ENCODE measurements at places on chromosomes 2 and 18.

- DNase-seq, result no peak
Observed at GRCh38 chr2:30275256-30275655, 43.9 kb downstream of the LBH start.

DNA sequence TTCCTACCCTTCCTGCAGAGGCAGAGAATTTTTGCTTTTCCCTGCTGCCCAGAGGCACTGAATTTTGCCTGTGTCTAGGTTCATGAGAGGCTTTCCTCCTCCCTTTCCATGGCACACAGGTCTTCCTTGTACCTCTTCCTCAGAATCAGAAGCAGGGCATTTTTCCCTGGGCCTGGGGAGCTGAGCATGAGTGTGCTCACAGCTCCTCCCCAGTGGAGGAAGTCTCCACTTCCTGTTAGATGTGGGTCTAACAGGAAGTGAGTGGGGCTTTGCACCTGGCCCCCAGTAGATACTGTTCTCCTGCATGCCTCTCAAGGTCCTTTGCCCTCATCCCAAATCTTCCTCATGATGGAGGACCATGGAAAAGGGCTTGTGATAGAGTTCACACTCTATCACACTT lies 297.2 kb upstream of the FIGN start:
- no peak for DNase-seq

DNA sequence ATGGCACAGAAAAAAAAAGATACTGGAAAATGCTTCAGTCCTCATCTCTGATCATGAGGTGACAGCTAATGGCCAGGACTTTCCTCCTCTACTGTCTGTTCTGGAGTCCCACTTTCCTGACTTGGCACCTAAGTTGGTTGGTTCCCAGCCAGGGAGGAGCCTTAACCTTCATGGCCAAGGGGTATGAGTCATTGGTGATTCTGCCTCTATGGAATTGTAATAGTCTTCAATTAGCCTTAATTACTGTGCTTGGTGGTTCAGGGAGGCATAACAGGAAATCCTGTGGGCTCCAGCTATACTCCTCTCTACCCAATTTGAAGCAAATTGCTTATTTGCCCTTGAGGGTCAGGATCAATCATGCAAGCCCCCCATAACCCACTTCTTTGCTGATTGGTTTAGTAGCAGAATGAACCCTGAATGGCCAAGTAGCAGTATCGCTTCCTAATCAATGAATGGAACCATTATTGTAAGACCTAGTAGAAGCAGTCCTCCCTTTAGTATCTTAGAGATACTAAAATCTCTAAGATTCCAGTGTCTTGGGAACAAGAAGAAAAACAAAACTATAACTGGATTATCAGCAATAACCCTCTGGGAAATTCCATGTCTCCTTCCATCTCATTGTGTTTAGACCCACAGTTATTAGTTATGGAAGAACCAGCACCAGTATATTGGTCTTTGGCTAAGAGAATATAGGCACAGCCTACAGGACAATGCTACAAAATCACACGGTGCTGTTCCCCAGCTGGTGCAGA lies 109.0 kb downstream of the COL6A3 start:
- DNase-seq, result no peak

GRCh38 chr2:70087702-70088597 lies 673 bp downstream of the PCBP1 start:
- peak; percentile 63 for DNase-seq

DNA sequence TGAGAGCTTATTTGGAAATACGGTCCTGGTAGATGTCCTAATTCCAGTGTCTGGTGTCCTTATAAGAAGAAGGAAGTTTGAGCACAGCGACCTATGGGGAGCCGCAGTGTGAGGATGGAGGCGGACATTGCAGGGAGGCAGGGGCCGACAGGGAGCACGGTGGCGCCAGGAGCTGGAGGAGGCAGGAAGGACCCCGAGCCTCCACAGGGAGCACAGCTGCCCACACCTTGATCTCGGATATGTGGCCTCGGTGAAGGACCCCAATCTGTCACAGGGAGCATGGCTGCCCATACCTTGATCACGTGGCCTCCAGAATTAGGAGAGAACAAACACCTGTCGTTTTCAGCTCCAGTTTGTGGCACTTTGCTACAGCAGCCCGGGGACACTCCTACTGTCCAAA lies 461.6 kb upstream of the SALL3 start:
- DNase-seq, result no peak

DNA sequence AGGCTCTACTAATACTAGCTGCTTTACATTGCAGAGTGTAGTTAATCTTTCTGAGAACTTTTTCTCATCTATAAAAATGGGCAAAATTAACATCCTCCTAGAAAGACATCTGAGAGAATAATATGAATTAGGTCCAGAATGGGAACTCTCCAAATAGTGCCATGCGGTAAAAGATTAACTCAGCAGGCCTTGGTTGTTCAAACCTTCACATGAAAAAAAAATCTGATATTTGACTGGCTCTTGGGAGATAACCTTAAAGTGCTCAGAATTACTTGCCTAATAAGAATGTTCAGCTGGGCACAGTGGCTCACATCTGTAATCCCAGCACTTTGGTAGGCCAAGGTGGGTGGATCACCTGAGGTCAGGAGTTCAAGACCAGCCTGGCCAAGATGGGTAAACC lies 5.5 kb upstream of the CXXC1 start:
- no peak for DNase-seq

DNA sequence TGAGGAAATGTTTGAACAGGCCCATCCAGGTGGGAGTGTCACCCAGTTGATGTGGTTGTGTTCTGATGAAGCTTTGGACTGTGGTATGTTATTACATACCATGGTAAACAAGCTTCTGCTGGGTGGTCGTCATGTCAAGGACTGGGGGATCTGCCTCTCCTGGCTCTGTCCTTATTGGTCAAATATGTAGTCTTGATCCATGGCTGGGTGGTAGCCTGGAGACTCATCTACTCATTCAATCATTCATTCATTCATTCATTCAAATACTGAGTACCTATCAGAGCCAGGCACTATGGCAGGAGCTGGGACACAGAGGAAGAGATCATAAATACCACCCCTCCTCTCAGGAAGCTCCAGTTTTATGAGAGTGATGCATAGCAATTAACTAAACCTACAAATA lies 60.8 kb downstream of the TACR1 start:
- no peak for DNase-seq

GRCh38 chr18:23838233-23838632 lies 149.0 kb downstream of the LAMA3 start:
- no peak for DNase-seq

DNA sequence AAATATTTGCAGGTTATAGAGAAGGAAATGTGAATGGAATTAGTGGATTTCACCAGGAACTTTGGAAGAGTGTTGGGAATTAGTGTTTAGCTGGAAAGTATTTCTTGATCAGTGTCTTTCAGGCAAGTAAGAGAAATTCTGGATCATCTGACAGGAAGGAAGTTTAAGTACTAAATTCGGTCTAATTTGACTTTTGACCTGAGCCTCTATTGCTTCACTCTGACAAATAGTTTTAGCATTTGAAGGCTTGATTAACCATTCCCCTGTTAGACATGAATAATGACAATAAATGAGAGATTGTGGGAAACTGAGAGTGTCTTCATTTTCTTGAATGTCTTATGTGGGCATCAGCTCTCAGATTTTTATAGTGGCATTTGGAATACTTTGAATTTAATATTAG lies 16.0 kb downstream of the CCNT2 start:
- no peak for DNase-seq

- no peak for DNase-seq
Observed at GRCh38 chr2:240459401-240460252, 24.2 kb downstream of the GPC1 start.

- DNase-seq, result no peak
Observed at GRCh38 chr2:455913-456312, 168.0 kb upstream of the ALKAL2 start.

GRCh38 chr2:127649684-127650040 lies 3.7 kb downstream of the GPR17 start:
- DNase-seq, result peak; percentile 85

- DNase-seq, result peak; percentile 65
Observed at GRCh38 chr2:224957540-224958461, 84.5 kb downstream of the DOCK10 start.

GRCh38 chr18:75504469-75504868 lies 77.0 kb upstream of the SMIM21 start:
- no peak for DNase-seq

- DNase-seq, result no peak
Observed at GRCh38 chr2:17191223-17191622, 327.0 kb downstream of the RAD51AP2 start.

GRCh38 chr2:211867845-211868451 lies 670.7 kb downstream of the ERBB4 start:
- peak; percentile 5 for DNase-seq

DNA sequence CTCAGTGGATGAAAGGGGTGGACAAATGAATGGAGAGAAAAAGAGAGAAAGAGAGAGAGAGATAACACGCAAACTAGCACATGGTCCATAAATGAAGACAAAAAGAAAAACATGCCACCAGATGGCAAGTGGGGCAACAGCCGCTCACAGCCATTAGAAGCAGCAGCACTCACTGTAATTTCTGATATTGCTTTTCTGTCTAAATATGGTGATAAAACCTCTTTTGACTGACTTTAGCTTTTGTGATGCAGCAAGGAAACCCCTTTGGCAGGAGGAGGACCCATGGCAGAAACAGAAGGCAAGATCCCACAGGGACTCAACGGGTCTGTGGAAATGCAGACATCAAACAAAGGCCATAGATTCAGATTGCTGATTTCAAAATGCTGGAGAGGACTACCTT lies 88.0 kb upstream of the CDH20 start:
- DNase-seq, result no peak

- no peak for DNase-seq
Observed at GRCh38 chr2:227132986-227133385, 31.0 kb downstream of the COL4A4 start.

DNA sequence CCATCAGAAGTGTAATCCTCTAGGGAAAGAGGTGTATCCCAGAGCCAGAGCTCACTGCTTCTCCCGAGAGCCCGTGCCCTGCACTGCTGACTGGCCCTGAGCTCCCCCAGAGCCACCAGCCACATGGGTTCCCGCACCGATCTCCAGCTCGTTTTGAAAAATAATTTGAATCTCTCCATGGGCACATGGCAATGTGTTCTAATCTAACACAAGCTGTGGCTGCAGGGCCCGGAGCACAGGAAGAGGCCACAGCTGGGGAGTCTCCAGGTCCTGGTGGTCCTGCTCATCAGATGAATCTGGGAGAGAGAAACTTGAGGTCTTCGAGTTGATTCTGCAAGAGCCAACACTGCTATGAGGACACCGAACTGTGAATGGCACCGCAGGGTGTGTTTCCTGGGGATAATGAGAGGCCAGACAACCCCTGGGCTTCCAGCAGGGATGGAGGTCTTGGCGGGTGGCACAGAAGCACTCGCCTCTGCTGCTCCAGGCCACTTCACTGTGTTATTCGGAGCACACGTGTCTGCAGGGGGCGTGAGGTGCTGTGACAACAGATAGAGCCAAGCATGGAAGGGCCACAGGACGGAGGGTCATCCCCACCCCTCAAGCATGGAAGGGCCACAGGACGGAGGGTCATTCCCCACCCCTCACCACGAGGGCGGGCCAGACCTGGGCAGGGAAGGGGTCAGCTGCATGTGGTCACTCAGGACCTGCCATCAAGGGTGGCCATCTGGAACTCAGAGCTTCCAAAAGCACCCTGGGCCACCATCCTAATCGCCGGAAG lies 196.8 kb downstream of the NDUFA10 start:
- DNase-seq, result no peak

DNA sequence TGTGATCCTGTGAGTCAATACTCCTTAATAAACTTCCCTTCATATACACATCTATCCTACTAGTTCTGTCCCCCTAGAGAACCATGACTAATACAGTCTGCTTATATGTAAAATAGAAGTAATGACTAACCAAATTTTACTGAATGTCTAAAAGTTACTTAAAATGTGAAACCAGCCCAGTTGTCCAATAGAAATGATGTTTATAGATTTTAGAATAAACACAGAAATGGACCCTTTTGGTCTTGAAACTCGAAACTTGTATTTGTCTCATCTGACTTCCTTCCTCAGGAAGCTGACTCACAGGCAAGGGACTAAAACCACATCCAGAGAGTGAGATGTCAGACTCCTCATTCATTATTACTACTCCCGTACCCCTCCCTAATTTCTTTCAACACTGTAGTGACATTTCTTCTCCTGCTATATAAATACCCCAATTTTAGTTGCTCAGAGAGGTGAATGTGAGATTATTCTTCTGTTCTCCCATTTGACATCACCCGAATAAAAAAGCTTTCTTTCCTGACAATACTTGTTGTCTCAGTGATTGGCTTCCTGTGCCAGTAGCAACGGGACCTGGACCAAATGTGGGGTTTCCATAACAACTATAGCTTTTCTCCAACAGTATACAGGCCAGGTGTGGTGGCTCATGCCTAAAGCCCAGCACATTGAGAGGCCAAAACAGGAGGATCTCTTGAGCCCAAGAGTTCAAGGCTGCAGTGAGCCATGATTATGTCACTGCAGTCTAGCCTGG lies 486.0 kb downstream of the ERBB4 start:
- peak; percentile 48 for DNase-seq

GRCh38 chr18:70373042-70373519 lies 84.2 kb downstream of the SOCS6 start:
- DNase-seq, result no peak

DNA sequence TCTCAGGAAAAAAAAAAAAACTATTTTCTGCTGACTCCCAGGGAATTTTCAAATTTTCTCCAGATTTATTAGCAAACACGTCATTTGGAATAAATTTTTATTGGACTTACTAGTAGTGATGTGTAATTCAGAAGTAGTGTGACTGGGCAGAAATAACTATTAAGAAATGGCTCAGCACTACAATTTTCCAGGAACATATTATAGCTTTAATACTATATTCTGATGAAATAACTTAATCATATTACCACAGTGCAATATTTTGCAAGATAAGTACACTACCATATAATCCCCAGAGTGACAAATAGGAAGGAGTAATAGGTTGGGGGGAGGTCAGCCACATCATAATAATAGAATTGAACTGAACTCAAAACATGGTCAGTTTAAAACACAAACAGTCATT lies 19.7 kb upstream of the TNFAIP6 start:
- DNase-seq, result no peak

DNA sequence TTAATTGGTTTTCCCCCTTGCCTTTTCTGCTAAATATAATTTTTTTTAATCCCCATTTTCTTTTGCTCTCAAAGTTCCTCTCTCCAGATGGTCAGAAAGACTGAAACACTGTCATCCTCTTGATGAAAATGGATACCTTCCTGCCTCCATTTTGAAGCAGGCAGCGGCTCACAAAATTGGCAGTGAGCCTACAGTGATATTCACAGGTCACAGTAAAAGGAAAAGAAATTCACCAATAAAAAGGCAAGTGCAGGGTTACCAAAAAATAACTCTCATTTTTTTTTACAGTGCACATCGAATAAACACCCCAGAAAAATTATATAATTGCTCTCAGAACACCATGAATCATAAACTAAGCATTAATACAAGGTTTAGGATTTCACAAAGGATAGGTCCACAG lies 307.5 kb downstream of the TCF4 start:
- no peak for DNase-seq

DNA sequence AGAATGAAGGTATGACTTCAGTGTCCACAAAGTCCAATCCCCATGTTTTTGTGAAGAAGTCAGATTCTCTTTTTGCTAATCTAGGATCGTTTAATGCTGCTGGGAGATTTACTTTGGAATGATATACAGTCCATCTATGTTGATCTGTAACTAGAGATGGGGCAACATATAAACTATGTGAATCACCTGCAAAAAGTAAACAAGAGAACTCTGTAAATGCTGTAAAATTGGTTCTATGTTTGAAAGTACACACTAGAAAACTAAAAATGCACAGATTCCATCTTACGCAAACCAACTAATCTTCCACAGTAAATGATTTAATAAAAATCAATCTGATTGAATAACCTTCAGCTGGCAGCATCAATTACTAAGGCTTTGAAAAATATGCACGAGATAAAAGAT lies 37.5 kb downstream of the VPS54 start:
- no peak for DNase-seq

Measured in activated CD4-positive, alpha-beta T cell treated with anti-CD3 and anti-CD28 coated beads, Interleukin-2, amount 50 U/mL, for 16 hours (primary cell).